ENCODE measurements at places on chromosomes 12 and 14.

DNA sequence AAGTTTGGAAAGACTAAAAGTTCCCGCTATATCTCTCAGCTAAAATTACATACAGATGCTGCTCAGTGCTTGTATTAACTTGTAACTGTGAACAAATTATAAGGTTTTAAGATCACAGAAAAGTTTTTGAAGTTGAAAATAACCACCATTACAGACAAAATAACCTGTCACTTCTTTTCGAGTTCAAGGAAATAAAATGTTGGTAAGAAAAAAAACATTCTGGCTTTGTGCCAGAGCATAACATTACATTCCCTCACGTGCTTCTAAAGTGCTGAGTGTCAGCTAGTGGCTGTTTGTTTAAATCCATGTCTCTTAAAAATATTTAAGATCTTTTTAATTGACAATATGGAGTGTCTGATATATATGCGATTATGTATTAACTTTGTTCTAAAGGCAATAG, 27.2 kb upstream of the ADAMTS20 start:
- no peak for DNase-seq

- DNase-seq: no peak
Observed at GRCh38 chr12:76890151-76891143, 11.6 kb upstream of the CSRP2 start.

DNA sequence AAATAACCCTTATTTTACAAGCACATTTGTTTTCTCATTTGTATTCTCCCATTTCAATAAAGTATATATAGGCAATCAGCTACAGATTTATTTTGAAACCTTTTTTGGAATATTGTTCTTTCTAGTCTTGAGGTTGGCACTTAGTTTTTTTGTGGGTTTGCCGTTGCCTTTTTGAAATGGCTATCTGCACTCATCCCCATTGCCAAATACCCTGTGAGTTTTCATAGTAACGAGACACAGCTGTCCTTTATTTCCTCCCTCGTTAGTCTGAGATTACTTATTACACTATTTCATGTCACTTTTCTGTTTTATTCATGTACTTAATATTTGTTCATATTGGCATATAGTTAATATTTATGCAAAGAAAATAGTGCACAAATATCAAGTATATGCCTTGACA, 1104.0 kb downstream of the SLC6A15 start:
- no peak for DNase-seq

DNA sequence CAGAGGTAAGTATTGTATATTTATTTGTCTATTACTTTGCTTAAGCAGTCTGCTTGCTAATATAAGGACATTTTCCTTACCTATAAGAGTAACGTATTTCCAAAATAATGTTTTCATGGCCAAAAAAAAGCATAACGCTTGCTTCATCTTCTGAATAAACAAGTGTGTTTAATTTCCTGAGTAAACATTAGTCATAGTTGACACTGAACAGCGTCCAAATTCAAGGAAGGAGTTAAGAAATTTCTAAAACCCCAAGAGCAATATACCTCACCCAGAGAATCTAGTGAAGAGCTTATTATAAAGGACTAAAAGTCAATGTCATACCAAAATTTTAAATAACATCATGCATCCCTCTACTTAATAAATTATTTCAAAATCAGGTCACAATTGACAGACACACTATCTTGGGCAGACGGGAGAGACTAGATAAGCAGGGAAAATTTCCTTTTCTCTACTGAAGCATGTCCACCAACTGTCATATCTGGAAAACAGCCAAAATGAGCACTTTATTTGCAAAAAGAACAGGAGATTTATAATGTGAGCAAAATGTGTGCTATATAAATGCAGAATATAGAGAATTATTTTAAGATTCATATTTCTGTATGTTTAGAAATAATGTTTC, 25.1 kb downstream of the ANKS1B start:
- DNase-seq: no peak

- no peak for DNase-seq
Observed at GRCh38 chr12:104094284-104094683, 30.0 kb downstream of the HCFC2 start.

DNA sequence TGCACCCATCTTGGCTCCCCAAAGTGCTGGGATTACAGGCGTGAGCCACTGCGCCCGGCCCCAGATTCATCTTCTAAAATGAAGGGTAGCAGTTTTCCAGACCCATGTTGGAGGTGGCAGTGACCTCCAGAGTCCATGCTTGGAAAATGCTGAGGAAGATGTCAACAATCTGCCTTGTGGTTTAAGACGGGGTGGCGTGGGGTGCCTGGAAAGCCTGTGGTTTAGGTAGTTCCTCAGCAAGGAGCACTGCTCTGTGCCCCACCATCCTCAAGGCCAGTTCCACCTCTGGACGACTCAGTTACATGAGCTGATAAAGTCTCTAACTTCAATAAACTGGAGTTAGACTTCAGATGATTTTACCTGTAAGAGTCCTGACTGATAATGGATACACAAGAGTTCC, 48.6 kb downstream of the DRAM1 start:
- DNase-seq: no peak

GRCh38 chr12:53523131-53523530, 15.8 kb upstream of the NPFF start:
- DNase-seq: no peak

DNA sequence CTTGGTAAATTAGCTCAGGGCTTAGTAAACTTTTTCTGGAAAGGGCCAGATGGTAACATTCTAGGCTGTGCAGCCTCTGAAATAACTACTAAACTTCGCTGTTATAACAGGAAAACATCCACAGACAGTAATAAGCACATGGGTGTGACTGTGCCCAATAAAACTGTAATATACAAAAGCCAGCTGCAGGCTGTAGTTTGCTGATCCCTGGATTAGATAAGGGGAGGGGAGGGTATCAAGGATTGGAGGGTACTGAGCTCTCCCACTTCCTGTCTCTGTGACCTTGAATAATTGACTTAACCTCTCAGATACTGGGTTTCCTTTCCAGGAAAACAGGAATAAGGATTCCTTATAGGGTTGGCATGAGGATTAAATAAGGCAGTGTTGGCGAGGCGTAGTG, 81.2 kb downstream of the CCDC60 start:
- no peak for DNase-seq

GRCh38 chr12:90024262-90024661, 315.6 kb upstream of the ATP2B1 start:
- no peak for DNase-seq

GRCh38 chr12:951176-951575, 1.7 kb upstream of the RAD52 start:
- DNase-seq: no peak

- no peak for DNase-seq
Observed at GRCh38 chr12:99386907-99387306, 260.6 kb upstream of the GARIN6 start.

- DNase-seq: no peak
Observed at GRCh38 chr12:96371790-96372699, 28.2 kb downstream of the CDK17 start.

- no peak for DNase-seq
Observed at GRCh38 chr14:99174081-99174769, 97.8 kb downstream of the BCL11B start.

- no peak for DNase-seq
Observed at GRCh38 chr12:88408823-88409222, 171.4 kb downstream of the KITLG start.

GRCh38 chr12:77314378-77315052, 249.1 kb upstream of the E2F7 start:
- DNase-seq: no peak

DNA sequence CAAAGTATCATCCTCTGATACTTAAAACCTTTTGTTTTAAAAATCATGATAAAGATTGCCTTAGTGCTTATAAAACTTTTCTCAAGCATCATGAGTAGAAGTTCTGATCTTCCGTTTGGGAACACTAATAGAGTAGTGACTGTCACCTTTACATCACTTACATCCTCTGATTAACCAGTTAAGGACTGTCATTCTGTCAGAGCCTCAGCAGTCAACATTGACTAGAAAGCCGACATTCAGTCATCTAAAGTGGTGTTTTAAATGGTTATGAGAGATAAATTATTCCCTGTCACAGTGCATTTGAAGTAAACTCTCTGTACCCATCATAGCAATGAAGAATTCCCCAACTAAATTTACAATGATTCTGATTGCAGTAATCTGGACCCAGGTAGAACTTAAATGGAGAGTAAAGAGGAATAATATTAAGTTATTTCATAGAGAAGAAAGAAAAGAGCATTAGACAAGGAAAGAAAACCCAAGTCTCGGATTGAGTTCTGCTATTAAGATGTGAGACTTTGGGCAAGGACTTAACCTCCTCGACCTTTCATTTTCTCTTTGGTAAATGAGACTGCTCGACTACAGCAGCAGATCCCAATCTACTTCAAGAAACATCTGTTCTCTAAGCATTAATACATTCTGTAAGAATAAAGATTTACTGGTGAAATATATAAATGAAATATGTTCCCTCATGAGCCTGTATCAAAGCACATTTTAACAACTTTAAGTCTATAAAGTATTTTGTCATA, 563.9 kb upstream of the LMO3 start:
- no peak for DNase-seq

DNA sequence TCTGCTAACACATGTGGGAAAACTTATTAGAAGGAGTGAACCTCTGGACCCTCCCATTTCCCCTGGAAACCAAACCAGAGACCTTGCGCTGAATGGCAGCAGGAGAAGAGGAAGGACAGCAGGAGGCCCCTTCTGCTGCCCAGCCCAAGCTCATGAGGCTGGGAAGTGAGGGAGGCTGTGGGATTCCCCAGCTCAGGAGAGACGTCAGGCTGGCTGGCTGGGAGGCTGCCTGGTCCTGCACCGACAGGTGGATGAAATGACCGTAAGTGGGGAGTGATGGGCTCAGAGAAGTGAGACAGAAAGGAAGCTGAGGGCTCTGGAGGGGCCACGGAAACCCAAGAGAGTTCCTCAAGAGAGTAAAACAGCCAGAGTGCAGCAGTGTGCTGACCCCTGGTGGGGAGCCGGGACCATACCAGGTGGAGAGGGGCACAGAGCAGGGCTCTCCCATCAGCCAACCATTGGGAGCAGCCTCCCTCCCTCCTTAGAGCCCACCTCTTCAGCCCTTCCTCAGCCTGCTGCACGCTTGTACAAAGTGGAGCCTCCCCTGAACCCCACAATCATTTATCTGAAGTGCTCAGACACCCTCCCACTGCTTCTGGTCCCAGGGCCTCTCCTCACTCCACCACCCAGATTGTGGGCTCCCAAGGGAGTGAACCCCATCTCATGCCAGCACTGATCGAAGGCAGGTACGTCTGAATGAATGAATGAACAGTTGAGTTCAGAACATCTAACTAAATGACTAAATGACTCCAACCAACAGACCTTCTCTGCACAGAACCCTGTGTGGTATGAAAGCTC, 14.0 kb downstream of the TAMALIN start:
- DNase-seq: peak; percentile 8

DNA sequence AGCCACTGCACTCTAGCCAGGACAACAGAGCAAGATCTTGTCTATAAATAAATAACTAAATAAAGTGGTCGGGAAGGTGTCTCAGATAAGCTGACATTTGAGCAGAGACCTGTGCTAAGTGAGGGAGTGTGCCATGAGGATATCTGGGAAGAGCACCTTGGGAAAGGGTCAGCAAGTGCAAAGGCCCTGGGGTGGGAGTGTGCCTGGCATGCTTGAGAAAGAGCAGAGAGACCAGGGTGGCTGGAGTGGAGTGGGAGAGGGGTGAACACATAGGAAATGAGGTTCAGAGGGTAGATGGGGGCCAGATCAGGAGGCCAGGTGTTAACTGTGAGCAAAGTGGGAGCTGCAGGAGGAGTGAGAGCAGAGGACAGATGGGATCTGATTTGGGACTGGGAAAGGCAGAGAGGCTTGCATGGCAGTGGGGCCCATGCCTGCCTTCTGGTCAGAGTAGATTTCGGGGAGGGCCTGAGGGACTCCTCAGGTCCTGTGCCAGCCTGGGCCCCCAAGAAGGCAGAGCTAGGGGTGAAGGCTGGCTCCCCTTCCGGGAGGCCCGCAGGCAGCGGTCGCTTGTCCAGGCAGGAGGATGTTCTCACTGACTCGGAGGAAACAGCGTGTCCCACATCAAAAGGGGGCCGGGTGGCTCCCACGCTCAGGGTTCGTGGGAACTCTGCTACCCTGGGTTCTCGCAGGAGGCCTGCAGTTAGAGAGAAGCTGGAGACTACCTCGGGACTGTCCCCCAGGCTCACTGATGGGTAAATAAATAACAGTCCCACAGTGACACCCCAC, 32.6 kb downstream of the DTX1 start:
- no peak for DNase-seq

DNA sequence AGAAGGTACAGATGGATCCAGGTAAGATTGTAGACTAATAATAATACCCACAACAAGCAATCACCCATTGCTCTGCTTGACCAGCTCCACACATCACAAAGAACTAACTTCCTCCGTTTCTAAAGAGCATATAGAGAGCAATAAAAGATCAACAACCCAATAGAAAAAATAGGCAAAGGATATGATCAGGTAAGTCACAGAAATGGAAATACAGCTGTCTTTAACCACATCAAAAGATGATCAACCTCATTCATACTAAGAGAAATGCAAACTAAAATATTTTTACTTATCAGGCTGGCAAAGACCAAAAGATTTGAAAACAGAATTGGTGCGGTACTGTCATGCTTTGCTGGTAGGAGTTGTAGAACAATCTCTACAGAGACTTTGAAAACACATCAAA, 8.9 kb downstream of the C2CD5 start:
- DNase-seq: no peak

- no peak for DNase-seq
Observed at GRCh38 chr12:50579757-50580267, 75.0 kb downstream of the DIP2B start.

DNA sequence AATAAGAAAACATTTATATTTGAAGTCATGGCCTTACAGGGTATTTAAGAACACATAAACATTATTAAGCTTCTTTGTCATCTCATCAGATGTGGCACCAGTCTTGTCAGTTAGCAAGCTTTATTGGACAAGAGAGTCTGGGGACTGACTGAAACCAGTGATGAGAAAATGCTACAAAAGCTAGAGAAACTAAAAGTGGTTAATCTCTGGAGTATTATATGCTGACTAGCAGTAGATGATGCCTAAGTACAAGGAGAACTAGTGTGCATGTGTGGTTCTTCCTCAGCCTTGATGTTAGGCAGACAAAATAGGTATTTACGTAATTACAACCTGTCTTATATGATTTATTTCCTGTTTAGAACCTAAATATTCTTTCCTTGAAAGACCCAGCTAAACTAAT, 176.5 kb downstream of the CPNE8 start:
- DNase-seq: no peak

- no peak for DNase-seq
Observed at GRCh38 chr12:124296916-124297351, 2.0 kb downstream of the RFLNA start.
